ENCODE measurements at places on chromosomes 7 and 10.

DNA sequence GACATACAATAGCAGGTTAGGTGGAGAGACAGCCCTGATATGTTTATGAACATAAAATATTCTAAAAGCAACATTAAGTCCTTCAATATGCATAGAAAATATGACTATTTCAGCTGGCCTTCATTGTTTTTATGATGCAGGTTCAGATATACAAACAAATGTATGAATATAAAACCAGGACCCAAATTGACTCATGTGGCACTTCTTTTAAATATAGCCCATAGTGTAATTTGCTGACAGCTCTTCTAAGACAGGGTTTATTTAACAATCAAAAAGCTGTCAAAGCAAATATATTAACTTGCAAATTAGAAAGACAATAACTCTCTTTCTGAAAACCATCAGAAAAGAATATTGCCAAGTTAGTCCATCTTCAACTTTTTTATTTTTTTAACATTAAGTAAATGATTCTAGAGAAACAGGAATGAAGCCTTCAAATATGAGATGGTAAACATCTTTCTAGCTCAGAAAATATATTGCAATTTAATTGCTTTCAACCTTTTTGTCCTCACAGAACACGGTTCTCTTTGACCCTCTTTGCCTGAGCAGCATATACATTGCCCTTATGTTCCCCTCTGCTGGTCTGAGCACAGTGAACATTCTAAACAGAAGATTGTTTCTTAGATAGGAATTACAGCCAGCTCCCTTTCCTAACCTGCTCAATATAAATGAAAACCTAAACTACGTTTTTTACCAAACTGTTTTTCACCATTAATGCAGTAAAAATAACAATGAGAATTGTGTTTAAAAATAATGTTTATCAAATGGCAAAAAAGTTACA, 82.8 kb downstream of the CACNA2D1 start:
- DNase-seq, result no peak

- DNase-seq, result no peak
Measured at GRCh38 chr10:16828701-16829175, 11.5 kb upstream of the RSU1 start.

DNA sequence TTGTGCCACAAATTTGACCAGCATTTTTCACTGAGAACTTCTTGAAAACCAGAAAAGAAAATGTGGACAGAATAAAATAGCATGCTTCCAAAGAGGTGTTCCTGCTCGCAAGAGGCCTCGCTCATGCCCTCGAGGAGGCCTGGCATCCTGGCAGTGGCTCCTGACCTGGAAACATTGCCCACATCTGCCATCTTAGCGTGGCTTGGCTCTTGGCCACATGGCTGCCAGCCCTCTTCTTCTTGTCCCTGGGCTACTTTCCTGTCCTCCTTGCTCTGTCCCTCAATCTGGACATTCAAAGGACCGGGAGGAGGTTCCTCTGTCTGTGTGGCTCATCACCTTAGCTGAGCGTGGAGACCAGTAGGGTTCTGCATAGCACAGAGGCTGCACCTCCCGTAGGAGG, 131.6 kb upstream of the TMEM72 start:
- DNase-seq, result no peak

- DNase-seq, result no peak
Measured at GRCh38 chr10:29946953-29947700, 112.3 kb downstream of the JCAD start.

DNA sequence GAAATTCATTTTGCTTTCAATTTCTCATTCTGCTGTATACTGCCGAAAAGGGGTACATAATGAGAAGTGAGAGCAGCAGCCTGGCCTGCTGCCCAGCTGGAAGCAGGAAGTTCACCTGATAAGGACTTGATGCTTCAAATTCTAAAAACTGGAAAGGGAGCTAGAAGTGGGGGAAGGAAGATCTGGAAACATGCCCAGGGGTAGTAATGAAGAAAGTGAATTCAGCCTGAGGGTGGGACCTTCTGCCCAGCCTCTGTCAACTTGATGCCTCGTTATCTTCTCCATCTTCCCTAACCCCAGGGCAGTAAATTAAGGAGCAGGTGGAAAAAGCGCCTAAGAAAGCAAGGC, 69.4 kb downstream of the ARMH3 start:
- DNase-seq, result no peak

DNA sequence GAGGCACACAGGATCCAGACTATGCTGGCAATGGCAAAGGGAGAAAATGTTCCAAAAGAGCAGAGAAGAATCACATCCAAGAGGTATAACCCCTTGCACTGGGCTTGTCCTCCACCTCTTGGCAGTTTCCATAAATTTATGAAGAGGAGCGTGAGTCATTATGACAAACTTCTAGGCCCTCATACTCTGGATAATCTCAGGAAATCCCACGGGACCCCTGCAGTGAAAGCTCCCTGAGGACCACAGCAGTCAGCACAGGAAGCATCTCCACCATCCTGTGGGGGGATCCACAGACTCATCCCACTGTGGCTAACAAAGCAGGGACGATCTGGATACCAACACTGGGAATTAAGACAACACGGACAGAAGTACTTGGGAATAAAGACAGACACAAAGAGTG, 30.3 kb upstream of the GPAM start:
- no peak for DNase-seq

Measured in stimulated activated CD8-positive, alpha-beta memory T cell treated with anti-CD3 and anti-CD28 coated beads, Interleukin-4, amount 100 ng/mL, for 1 hour (primary cell).